ENCODE measurements at places on chromosomes 16 and 17.

DNA sequence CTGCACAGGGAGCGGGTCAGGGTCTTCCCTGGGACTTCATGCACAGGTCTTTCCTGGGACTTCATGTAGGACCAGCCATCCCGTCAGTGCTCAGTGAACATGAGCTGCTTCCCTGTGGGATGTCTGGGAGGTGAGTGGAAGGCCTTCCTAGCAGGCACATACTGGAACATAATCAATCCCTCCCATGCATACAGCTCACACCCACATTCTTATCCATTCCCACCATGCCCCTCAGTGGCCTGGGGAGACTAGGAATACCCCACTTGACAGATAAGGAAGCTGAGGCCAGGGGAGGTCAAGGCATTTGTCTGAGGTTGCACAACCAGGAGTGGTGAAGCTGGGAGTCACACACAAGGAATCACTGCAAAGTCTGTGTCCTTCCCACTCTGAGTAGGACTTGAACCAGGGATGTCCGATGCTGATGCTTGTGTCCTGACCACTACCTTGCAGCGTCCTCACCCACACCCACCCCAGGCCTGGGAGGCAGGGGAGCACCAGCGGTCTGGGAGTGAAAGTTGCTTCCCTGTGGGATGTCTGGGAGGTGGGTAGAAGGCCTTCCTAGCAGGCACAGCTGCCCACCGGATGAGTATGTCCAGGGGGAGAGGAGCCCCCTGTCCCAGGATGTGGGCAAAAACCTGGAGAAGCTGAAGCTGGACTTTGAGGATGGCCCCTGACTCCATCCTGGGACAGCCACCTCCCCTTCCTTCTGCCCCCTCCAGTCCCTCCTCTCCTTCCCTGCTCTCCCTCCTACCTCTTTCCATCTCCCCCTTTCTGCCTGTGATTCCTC, 1.0 kb upstream of the NLRC5 start:
- DNase-seq: peak; percentile 44

- no peak for DNase-seq
Measured at GRCh38 chr17:50625032-50625871, 9.4 kb upstream of the ABCC3 start.

GRCh38 chr16:8955828-8956227, 7.9 kb downstream of the USP7 start:
- no peak for DNase-seq

DNA sequence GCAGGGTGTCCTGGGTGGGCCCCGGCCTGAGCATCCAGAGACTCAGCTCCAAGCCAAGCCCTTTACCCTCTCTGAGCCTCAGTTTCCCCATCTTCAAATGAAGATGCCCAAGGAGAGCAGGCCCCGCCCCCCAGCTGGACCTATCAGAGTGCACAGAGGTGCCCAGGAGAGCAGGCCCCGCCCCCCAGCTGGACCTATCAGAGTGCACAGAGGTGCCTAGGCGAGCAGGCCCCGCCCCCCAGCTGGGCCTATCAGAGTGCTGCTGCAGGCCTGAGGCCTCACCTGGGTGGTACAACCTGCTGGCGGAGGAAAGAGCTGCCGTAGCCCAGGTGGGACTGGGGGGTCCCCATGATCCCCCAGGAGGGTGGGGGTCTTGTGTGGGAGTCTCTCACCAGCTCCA, 3.4 kb upstream of the SSTR5 start:
- DNase-seq: no peak

GRCh38 chr16:86768999-86769398, 190.7 kb downstream of the FOXL1 start:
- peak; percentile 25 for DNase-seq

GRCh38 chr16:72051818-72052217, 2.5 kb upstream of the HP start:
- no peak for DNase-seq

- DNase-seq: no peak
Measured at GRCh38 chr16:2841606-2842339, 11.7 kb downstream of the ZG16B start.

Measured in EL (cell line).